Activated T-helper 9 cell treated with anti-CD3 and anti-CD28 coated beads, Interleukin-2, amount 50 U/mL, for 16 hours (primary cell): ENCODE measurements at places on chromosomes 4 and X.

DNA sequence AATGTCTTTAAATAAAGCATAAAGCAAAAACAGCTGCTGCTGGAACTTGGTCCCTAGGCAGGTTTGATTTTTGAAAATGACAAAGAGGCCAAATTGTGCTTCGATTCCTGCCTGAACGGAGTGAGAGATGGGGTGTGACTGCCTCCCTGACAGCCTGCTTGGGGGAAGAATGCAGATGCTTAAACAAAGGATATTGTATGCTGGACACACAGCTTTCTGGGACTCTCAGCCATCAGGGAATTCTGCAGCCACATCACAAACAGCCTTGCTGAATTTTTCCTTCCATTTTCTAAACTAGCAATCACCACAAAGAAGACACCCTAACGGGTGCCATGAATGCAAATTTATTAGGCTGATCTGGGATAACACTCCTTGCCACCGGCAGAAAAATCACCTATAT is 83.9 kb upstream of the CPEB2 start:
- no peak for DNase-seq

DNA sequence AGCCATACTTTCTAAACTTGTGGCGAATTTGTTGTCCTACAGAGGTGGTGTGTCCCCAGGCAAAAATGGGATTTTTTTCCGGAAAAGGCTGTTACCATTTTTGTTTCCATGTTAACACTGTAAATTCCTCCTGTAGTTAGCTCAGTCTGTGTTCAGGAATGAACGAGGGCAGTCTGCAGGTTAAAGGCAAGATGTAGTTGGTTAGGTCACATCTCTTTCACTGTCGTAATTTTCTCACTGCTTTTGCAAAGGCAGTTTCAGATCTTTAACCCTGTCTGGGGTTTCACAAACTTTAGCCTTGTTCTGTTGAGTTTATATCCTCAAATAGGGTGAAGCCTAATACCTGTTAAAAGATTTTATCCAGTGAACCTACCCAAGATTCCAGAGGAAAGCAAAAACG is 50.5 kb upstream of the PUDP start:
- no peak for DNase-seq

GRCh38 chr4:40347472-40347871 is 12.3 kb downstream of the CHRNA9 start:
- DNase-seq = no peak

DNA sequence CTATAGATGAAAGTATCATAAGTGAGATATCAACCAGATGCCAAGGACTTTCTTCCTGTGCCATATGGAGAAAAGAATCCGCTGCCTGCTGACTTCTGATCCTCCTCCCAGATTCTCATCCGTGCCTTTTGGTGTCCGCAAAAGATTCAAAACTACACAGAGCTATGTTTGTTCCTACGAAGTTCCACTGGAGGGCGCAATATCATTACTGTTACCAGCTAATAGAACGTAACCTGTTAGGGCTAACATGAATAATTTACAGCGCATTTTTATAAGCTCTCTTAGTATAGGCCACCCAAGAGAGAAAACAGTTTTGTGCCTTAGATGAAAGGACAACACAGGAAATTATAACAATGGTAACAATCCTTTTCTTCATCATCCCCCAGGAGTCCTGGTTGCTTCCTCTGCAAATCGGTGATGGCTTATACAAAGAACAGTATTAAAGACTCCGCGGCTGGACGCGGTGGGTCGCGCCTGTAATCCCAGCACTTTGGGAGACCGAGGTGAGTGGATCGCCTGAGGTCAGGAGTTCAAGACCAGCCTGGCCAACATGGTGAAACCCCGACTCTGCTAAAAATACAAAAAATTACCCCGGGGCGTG is 22.8 kb upstream of the CENPVL3 start:
- no peak for DNase-seq

DNA sequence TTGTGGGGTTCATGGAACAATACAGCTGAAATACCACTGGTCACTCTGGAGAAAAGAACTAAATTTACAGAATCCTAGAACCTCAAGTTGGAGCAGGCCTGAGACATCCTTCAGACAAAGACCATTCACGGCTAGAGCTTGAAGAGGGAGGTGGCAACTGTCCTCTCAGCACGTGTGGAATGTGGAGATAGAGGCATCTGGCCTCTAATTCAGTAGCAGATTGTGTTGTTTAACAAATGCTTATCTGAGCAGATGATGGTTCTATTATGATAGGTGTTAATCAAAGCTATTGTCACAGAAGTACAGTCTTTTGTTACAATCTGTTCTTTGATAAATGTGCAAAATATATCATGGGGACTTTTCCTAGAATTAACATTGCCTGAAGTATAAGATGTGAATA is 121.7 kb upstream of the KCNIP4 start:
- DNase-seq = no peak

DNA sequence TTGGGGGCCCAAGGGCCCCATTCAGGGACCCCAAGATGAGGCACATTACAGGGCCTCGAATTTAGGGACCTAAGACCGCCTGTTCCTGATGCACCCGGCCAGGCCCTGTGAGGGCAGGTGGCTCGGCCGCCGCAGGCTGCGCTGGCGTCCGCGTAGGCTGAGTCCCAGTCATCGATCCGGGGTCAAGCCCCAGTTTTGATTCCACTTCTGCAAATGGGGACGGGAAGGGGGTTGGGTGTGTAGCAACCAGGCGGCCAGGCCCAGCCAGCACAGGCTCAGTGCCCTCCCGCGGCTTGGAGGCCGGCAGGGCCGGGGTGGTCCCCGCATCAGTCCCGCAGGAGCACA is 327 bp downstream of the PNPLA4 start:
- DNase-seq = no peak

DNA sequence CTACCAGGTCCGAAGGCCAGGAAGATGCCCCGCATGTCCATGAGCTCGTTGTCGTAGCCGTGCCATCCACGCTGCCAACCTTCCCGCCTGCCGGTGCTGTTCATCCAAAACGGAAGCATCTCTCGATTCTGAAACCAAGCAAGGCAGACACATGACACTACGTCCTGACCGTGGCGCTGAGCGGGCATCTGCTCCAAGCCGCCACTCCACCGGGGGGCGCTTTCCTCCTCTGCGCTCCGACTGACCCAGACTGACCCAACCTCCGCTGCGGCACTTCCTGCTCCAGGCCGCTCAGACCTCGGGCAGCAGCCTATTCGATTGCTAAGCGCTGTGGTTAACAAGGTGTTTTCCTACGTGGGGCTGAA is 120.5 kb downstream of the ENPP6 start:
- DNase-seq = no peak

GRCh38 chrX:20032201-20032600 is 41.3 kb upstream of the BCLAF3 start:
- DNase-seq = no peak
